Stimulated activated CD8-positive, alpha-beta memory T cell treated with anti-CD3 and anti-CD28 coated beads, Interleukin-15, amount 100 ng/mL, for 48 hours (primary cell): ENCODE measurements at places on chromosomes 5 and 9.

DNA sequence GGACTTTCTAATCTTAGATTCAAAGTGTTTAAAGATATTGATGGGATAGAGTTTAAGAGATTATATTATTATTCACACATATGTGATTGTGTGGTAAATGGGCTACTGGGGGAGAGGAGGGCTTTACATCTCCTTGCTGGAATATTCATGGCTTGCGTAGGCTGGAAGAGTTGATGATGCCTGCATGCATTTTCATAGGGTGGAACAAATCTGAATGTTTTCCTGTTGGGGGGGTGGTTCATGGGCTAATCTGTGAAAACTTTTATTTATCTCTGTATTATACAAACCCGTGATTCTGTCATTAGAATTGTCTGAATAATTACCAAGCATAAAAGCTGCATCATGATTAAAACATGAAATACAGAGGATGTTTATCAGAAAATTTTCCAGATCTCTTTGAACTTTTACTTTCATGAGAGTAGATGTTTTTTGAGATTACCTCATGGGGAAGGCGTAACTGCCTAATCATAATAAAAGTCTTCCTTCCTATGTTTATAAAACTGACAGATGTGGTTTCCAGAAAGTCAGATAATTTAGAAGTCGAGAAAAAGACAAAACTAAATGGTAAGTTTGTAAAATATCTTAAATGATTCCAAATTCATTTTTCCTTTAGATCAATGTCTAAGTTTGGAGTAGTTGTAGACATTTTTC is 1185.4 kb upstream of the SEMA6A start:
- DNase-seq: no peak

DNA sequence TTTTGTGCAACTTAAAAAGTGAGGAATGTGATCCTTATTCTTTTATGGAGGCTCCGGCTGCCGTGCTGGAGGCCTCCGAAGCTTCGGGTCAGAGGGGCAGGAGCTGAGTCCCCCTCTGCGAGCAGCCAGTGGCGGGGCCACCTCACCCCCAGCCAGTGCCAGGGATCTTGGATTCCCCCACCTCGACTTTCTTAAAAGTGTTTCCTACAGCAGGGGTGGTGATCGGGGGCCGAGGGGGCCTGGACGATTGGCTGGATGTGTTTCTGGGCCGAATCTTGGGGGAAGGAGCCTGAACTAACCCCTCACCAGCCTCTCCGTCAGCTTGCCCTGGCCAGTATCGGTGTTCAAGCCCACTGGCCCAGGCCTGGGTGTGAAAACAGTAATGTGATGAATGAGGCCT is 92.2 kb upstream of the LMX1B start:
- no peak for DNase-seq

- DNase-seq: no peak
Measured at GRCh38 chr5:171577042-171577758, 157.8 kb downstream of the FGF18 start.

DNA sequence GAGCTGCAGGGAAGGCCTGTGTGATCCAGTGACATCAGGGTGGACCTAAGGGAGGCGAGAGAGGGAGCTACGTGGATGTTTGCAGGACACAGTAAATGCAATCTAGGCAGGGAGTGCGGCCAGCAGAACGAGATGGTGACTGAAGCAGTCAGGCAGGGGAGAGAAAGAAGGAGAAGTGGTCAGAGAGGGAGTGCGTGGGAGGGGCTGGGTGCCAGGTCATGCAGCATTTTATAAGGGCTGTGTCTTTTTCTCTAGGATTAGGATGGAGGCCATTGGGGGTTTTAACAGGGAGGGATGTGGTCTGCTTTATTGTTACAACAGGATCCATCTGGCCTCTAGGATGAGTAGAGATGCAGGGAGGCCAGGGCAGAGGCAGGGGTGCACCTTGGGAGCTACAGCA is 80.4 kb downstream of the DCP2 start:
- DNase-seq: no peak

DNA sequence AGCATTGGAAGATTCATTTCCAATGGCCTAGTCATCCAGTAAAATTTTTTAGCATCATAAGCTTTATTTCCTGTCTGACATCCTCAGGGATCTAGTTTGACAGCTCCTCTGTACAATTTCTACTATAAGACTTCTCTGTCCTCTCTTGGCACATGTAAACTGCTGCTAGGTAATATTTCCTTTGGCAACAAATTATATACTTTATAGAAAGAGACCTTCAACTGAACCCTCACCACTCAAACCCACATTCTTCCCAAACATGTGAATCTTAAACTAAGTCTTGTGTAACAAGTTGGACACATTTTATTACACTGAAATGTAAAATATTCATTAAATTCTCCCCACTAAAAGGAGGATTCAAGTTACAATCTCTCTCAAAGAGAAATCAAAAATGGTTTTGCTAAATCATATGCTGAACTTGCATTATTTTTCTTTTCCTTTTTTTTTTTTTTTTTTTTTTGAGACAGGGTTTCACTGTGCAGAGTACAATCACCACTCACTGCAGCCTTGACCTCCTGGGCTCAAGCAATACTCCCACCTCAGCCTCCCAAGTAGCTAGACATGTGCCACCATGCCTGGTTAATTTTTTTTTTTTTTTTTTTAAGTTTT is 36.9 kb downstream of the SCAI start:
- DNase-seq: no peak

DNA sequence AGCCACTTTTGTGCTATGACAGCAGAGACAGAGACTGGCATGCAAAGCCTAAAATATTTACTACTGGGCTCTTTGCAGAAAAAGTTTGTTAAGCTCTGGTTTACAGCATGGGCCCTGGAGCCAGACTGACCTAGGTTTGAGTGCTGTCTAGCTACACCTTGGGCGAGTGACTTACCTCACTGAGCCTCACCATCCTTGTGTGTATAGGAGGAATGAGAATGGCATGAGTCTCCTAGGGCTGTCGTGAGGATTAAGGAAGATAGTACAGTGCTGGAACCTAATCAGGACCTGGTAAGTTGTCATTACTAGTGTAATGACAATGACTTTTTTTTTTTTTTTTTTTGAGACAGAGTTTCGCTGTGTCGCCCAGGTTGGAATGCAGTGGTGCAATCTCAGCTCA is 65.2 kb downstream of the MSX2 start:
- DNase-seq: no peak

DNA sequence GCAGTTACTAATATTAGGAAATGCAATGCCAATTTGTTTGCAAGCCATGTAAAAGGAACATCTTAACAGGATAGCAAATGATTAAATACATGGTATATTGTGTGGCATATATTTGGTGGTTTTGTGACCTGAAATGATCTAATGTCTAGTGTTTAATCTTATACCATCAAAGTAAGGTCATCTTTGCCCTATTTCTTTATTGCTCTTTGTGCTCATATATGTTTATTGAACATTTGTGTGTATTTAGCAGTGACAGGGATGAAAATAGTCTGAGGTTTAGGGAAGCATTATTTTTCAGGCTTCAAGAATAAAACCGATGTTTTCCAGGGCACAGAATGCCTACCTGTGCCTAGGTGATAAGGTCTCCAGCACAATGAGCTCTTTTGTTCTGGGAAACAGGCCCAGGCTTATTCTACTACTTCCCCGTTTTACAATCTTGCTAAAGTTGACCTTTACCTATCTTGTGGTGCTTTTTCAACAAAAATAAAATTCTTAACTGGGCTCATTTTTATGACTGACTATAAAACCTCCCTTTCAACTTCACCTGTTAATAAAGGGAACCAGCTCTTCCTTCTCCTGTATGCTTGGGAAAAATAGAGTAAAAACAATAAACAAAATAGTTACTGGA is 105.6 kb upstream of the ANKH start:
- no peak for DNase-seq

DNA sequence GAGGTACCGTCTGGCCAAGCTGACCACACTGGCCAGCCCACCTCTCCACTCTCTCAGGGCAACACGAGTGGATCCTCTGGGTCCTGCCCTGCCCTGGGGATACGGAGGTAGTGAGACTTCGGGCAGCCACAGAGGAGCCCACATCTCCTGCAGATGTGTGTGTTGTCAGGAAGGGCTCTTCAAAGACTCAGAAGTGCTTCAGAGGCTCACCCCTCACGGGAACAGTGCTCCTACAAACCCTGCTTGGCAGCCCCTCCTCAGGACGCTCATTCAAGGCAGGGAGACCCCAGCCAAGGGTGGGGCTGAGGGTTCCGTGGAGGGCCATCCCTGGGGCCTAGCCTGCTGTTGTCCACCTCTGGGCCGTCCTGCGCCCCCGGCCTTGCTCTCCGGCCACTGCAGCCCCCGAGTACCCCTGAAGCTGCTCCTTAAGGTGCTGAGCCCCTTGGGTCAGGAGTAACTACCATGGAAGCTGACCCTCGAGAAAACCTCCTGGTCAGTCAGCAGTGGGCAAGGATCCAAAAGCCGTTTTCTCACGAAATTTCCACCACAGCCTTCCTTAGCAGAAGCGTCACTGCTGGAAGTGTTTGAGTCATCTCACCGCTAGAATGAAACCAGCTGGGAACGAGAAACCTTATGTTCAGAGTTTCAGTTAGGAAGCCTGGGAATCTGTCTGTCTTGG is 23.2 kb upstream of the LRRC14B start:
- no peak for DNase-seq

GRCh38 chr9:135329571-135330306 is 149.8 kb upstream of the PPP1R26 start:
- no peak for DNase-seq

DNA sequence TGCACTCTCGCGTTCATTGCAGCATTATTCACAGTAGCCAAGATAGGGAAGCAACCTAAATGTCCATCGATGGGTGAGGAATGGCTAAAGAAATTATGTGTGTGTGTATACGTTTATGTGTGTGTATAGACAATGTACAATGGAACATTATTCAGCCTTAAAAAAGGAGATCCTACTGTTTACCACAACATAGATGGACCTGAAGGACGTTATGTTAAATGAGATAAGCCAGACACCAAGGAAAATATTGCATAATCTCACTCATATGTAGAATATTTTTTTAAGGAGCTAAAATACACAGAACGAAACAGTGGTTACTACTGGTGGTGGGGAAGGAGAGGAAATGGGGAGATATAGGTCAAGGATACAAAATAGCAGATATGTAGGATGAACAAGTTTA is 2.4 kb downstream of the KIF2A start:
- DNase-seq: no peak
